ENCODE measurements at places on chromosomes 7 and 10.

- DNase-seq, result no peak
Observed at GRCh38 chr7:148967032-148967372, 61.3 kb downstream of the PDIA4 start.

DNA sequence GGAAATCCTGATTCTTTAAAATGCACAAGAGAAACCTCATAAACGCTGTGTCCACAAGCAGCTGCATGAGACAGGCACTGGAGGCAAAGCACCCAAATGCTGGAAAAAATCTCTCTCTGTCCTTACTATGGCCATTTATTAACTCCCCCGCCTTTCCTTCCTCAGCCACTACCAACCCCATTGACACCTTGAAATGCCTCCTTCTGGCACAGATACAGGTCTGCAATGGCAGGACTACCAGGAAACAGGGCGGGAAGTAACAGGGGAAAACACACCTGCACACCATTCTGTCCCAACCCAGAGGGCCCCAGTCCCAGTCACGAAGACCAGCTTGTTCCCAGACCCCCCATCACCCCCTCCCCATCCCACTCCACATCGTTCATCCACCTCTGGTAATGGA, 224.3 kb downstream of the PARD3 start:
- no peak for DNase-seq

DNA sequence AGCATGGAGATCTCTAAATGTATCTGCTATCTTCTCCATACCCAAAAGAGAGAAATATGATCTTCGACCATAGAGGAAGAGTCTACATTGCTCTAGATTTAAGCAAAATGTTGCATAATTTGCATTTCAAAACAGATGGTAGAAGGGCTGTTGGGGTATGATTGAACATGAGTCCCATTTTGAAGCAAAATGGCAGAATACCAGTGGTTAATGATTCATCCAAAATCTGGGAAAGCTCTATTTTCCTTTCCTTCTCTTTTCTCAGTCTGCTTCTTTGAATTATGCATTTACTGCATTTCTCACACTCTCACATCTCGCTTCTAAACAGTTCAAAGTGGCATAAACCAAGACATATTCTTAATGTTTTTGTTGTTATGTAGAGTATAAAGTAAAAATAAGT, 178.5 kb downstream of the MACC1 start:
- DNase-seq, result no peak

GRCh38 chr7:14430926-14431325, 441.5 kb upstream of the ETV1 start:
- DNase-seq, result no peak

GRCh38 chr10:103475437-103475836, 3.6 kb downstream of the CALHM3 start:
- DNase-seq, result no peak

GRCh38 chr10:90849956-90850749, 7.7 kb downstream of the HTR7 start:
- DNase-seq, result no peak

DNA sequence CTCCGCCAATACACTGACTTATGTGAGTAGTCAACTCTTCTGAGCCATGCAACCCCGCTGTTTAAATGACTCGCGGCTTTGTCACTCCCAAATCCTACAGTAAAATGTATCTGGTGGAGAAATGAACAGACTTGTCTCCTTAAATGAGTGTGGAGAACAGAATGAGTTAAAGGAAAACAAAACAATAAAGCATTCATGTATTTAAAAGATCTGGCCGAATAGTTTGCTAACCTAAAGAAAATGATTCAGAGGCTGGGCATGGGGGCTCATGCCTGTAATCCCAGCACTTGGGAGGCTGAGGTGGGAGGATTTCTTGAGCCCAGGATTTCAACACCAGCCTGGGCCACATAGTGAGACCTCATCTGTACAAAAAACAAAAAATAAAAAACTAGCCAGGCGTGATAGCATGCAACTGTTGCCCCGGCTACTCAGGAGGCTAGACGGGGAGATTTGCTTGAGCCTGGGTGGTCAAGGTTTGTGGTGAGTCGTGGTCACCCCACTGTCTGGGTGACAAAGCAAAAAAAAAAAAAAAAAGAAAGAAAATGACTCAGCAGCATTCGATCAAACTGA, 86.5 kb upstream of the PFKP start:
- no peak for DNase-seq

DNA sequence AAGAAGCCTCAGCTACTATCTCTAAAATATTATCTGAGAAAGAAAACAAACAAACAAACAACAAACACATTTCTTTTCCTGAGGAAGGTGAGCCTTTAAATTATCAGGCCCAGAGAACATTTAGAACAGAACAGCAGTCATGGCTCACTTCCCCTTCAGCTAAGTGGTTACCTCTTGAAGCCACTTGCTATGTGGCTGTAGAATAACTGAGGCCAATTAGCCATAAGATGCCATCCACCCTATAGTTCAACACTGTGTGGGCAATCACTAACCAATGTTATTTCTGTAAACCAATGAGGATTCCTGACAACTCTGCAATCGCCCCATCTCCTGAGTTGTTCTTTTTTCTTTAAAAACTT, 3.7 kb upstream of the UPP1 start:
- no peak for DNase-seq

Data from activated CD4-positive, alpha-beta T cell treated with anti-CD3 and anti-CD28 coated beads for 4 hours (primary cell).